ENCODE measurements at places on chromosomes 5 and 9.

DNA sequence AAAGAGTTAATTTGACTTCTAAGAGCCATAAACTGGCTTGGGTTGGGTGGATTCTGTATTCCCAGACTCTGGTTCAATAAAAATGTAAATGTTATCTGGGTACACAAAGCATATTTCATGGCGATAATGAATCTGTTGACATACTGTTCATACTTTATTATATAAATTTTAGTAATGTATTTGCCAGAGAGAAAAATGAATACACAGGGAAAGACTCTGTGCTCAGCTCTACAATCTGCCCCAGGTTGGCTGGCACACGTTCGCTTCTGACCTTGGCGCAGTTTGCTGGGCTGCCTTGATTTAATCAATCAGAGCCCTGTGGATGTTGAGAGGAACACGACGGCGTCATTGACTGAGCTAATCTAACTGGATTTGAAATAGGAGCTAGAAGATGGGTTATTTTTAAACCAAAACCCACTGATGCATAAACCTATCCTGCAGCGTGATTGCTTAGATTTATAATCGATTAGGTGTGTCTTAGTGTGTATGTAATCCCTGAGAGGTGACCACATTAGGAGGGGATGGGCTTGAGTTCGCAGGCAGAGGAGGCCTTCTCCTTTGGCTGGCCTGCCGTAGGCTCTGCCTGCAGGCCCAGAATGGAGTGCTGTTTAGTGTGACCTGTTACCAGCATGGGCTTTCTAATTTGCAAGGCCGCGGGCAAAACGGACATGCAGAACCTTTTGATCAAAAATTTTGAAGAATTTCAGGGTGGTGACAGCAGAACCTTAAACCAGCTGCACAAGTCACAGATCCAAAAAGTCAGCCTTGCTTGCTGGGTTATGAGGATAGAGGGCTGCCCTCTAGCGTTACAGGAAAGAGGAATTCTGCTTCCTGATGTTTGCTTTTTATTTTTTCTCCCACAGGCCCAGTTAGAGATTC lies 3.9 kb upstream of the ADCY2 start:
- H3K36me3 ChIP-seq: no peaks in the 10 kb centered on the region
- H3K4me3 ChIP-seq: no peak overlapping the region
- DNase-seq: no peak
- no peak overlapping the region for H3K27ac ChIP-seq
- H3K27me3 ChIP-seq: peaks cover 44% of the 10 kb centered on the region

- H3K27ac ChIP-seq: no peak overlapping the region
- H3K4me3 ChIP-seq: no peak overlapping the region
- H3K27me3 ChIP-seq: peaks cover 19% of the 10 kb centered on the region
- no peaks in the 10 kb centered on the region for H3K4me1 ChIP-seq
- H3K36me3 ChIP-seq: no peaks in the 10 kb centered on the region
Observed at GRCh38 chr9:6673326-6674025, 27.9 kb upstream of the GLDC start.

GRCh38 chr9:98603821-98604383 lies 104.8 kb downstream of the GABBR2 start:
- DNase-seq: no peak
- H3K27ac ChIP-seq: peak overlapping the region; percentile 39
- peaks cover 8% of the 10 kb centered on the region for H3K27me3 ChIP-seq
- H3K4me3 ChIP-seq: no peak overlapping the region

- H3K27me3 ChIP-seq: peaks cover 4% of the 10 kb centered on the region
- DNase-seq: no peak
- H3K4me1 ChIP-seq: peaks cover 2% of the 10 kb centered on the region
- H3K4me3 ChIP-seq: no peak overlapping the region
- no peak overlapping the region for H3K27ac ChIP-seq
Observed at GRCh38 chr5:56535347-56535746, 280.0 kb upstream of the MAP3K1 start.

GRCh38 chr9:76654051-76654461 lies 110.2 kb upstream of the PCA3 start:
- no peak for DNase-seq
- H3K36me3 ChIP-seq: no peaks in the 10 kb centered on the region
- peaks cover 24% of the 10 kb centered on the region for H3K4me1 ChIP-seq
- H3K27ac ChIP-seq: no peak overlapping the region

GRCh38 chr5:151068433-151069197 lies 12.2 kb downstream of the TNIP1 start:
- H3K27ac ChIP-seq: peak overlapping the region; percentile 82
- H3K27me3 ChIP-seq: no peaks in the 10 kb centered on the region
- no peak for DNase-seq
- peaks cover 95% of the 10 kb centered on the region for H3K4me1 ChIP-seq
- H3K36me3 ChIP-seq: no peaks in the 10 kb centered on the region

- no peaks in the 10 kb centered on the region for H3K36me3 ChIP-seq
- DNase-seq: no peak
- H3K4me1 ChIP-seq: no peaks in the 10 kb centered on the region
Observed at GRCh38 chr5:105304859-105305258, 1742.3 kb upstream of the NUDT12 start.

DNA sequence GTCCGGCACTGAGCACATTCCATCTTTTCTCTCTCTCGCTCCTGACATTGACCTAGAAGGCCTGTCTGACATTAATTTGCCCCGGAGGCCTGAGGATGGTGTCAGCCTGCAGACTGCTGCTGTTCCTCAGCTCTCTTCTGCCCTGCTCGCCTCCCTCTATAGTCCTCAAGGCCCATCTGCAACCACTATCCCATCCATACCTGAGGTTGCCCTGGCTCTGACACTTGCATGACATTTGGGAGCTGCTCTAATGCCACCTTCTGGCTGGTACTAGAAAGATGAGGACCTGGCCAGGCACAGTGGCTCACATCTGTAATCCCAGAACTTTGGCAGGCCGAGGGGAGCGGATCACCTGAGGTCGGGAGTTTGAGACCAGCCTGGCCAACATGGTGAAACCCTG lies 38.6 kb upstream of the GGTA1 start:
- H3K27ac ChIP-seq: no peak overlapping the region
- no peaks in the 10 kb centered on the region for H3K27me3 ChIP-seq
- H3K36me3 ChIP-seq: no peaks in the 10 kb centered on the region
- H3K4me1 ChIP-seq: peaks cover 21% of the 10 kb centered on the region

DNA sequence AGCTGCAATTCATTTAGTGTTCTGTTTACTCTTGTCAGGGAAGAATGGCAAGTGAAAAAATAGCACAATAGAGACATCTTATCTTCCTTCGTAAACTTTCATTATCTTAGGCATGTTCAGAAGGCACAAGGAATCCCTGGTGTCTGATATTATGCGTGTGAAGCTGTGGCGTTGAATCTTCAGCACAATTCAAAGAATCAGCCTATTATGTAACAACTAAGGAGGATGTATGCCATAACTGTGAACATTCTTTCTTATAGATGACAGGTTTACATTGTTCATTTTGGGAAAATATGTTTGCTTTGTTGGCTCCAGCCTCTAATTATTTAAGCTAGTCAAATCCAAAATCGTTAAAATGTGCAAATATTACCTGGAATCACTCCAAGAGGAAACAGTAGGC lies 446.1 kb downstream of the ANXA1 start:
- H3K4me3 ChIP-seq: no peak overlapping the region
- no peaks in the 10 kb centered on the region for H3K4me1 ChIP-seq
- H3K27me3 ChIP-seq: no peaks in the 10 kb centered on the region
- no peak overlapping the region for H3K27ac ChIP-seq
- H3K36me3 ChIP-seq: no peaks in the 10 kb centered on the region
- no peak for DNase-seq

- DNase-seq: no peak
- H3K27ac ChIP-seq: no peak overlapping the region
- no peaks in the 10 kb centered on the region for H3K36me3 ChIP-seq
- H3K4me3 ChIP-seq: no peak overlapping the region
- no peaks in the 10 kb centered on the region for H3K27me3 ChIP-seq
Observed at GRCh38 chr9:114164191-114164794, 9.0 kb downstream of the COL27A1 start.

DNA sequence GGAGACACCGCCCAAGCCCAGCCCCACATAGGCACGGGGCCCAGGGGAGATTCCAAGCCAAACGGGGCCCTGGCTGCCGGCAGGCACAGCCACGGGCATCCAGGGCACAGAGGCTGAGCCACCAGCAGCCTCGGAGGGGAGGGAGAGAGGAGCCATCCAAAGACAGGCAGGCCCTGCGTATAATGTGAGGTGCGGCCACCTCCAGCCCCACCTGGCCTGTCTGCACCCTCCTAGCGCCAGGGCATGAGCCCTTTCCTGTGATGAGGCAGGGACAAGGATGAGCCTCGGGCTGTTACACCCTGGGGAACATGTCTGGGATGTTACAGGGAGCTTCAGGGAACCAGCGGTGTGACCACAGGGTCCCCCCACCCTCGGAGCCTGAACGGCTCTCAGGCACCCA lies 1.1 kb upstream of the CCDC187 start:
- no peak for DNase-seq
- no peaks in the 10 kb centered on the region for H3K4me1 ChIP-seq
- H3K4me3 ChIP-seq: no peak overlapping the region
- no peaks in the 10 kb centered on the region for H3K36me3 ChIP-seq

DNA sequence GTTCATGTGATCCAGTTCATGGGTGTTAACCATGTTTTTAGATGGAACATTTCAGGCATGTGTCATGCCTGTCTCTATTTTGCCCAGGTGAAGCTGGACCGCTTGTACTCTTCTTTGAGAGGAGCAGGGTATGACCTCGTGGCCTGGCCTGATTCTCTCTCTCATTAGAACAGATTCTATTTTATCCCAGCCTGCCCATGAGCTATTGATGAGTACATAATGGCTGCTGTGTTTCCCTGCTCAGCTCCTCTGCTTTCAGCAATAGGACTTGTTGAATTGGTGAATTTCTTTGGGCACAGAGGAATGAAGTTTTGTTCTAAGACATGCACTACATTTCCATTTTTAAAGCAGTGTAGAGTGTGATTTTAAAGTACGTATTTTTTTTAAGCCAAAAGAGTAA lies 86.2 kb downstream of the HACD4 start:
- peaks cover 17% of the 10 kb centered on the region for H3K36me3 ChIP-seq
- DNase-seq: no peak
- no peak overlapping the region for H3K4me3 ChIP-seq
- no peak overlapping the region for H3K27ac ChIP-seq
- H3K27me3 ChIP-seq: no peaks in the 10 kb centered on the region

DNA sequence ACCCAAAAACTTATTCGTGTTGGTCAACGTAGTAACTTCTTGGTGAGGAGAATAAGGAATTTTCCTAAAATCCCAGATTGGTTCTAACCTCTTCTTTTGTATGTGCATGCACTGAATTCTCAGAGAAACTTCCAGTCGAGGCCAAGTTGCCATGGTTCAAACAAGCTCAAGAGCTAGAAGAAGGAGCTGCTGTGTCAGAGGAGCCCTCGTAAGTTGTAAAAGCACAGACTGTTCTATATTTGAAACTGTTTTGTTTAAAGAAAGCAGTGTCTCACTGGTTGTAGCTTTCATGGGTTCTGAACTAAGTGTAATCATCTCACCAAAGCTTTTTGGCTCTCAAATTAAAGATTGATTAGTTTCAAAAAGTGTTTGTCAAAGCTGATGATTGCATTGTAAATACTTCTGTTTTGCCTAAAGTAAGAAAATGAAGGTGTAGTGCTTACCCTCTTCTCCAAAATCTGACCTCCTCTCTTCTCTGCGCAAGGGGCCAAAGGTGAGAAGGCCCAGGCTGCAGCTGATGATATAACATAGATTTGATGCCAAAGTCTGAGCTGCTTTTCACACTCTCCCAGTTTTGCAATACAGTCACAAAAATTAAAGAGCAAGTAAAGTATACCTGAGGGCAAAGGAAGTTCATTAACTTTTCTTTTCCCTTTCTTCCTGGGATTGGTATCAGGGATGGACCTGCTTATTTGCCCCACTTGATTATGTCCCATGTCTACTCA lies 210.8 kb downstream of the ADAMTSL1 start:
- H3K27ac ChIP-seq: peak overlapping the region; percentile 7
- no peaks in the 10 kb centered on the region for H3K27me3 ChIP-seq
- DNase-seq: no peak
- no peaks in the 10 kb centered on the region for H3K36me3 ChIP-seq

- no peaks in the 10 kb centered on the region for H3K36me3 ChIP-seq
- no peaks in the 10 kb centered on the region for H3K27me3 ChIP-seq
- no peak for DNase-seq
- H3K27ac ChIP-seq: no peak overlapping the region
- H3K4me3 ChIP-seq: no peak overlapping the region
Observed at GRCh38 chr5:83741571-83741970, 20.9 kb upstream of the HAPLN1 start.

DNA sequence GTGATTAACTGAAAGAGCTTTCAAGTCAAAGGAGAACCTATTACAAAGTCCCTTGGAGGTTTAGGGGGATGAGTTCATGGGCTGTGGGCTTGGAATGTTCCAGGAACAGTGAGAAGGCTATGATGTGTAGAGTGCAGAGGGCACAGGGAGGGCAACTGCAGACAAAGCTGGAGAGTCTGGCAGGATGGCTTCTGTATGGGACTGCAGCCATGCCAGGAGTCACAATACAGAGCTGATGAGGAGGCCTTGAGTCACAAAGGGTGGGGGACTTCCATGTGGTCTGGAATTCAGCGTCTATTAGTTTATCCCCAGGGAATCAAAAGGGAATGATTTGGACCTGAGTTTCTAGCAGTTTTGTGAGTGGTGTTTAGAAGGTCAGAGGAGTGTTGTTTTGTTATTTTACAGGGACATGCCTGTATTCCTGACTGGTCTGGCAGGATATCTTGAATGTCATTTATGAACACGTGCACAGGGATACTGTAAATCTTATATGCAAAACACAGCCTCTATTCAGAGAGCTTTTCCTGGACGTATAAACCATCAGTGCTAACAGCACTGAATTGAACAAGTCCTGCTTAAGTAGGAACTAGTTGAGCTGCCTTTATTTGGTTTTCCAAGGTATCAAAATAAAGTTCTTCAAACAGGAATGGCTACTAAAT lies 14.3 kb upstream of the TEK start:
- H3K36me3 ChIP-seq: no peaks in the 10 kb centered on the region
- H3K27ac ChIP-seq: no peak overlapping the region

DNA sequence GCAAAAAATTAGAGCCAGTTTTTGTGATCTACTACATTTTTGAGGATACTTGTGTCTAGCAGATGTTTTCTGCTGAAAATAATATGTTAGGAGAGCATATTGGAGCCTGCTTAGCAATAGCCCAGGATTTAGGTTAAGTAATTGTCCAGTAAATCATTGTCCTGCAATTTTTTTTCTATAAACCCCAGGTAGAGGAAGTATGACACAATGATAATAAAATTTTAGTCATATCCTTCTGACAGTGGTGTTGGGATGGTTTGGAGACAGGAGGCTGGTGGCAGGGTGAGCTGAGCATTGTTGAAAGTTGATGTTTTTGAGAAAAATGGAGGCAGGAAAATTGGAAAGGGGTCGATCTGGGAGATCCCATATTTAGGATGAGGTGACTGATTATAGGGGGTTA lies 3.5 kb downstream of the SNCAIP start:
- peaks cover 84% of the 10 kb centered on the region for H3K27me3 ChIP-seq
- no peaks in the 10 kb centered on the region for H3K36me3 ChIP-seq
- no peak overlapping the region for H3K27ac ChIP-seq
- no peak overlapping the region for H3K4me3 ChIP-seq
- peaks cover 27% of the 10 kb centered on the region for H3K4me1 ChIP-seq
- DNase-seq: no peak

GRCh38 chr9:92760070-92760469 lies 4.6 kb downstream of the BICD2 start:
- H3K4me3 ChIP-seq: no peak overlapping the region
- no peaks in the 10 kb centered on the region for H3K36me3 ChIP-seq
- H3K27me3 ChIP-seq: no peaks in the 10 kb centered on the region
- H3K27ac ChIP-seq: peak overlapping the region; percentile 31

All from left ventricle myocardium inferior (tissue), 1 donor.